GM23248 (cell line): ENCODE measurements at places on chromosomes 6 and 20. TPM values are rescaled to one million over a fixed set of nuclear protein-coding genes. Genes with fewer than 3 reads are reported as not detected.

- H3K36me3 ChIP-seq, result no peaks in the 10 kb centered on the region
- H3K27me3 ChIP-seq, result no peaks in the 10 kb centered on the region
- no peak overlapping the region for H3K27ac ChIP-seq
- peaks cover 26% of the 10 kb centered on the region for H3K4me1 ChIP-seq
- no peak for DNase-seq
- H3K4me3 ChIP-seq, result no peak overlapping the region
Measured at GRCh38 chr6:75224303-75224926, 18.6 kb upstream of the COL12A1 start.

DNA sequence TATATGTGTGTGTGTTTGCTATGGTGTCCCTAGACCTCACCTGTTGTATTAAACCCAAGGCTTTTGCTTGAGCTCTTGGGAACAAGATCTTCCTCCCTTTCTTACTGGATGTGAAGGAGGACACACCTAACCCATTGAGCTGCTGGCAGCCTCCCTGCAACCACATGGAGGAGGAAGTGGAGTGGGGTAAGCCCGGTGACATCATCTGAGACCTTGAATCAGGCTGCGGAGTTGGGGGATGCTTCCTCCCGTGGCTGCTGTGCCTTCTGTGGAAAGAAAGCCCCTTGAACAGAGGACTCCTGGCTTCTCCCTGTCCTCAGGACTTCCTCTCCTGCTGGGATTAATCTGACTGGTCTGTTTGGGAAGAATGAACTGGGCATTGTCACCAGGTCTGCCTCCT is 3.3 kb downstream of the CST11 start:
- no peaks in the 10 kb centered on the region for H3K36me3 ChIP-seq
- H3K27ac ChIP-seq, result no peak overlapping the region
- no peak overlapping the region for H3K4me3 ChIP-seq
- H3K4me1 ChIP-seq, result peaks cover 12% of the 10 kb centered on the region

GRCh38 chr6:62391358-62391757 is 105.3 kb upstream of the KHDRBS2 start:
- H3K36me3 ChIP-seq, result no peaks in the 10 kb centered on the region
- no peaks in the 10 kb centered on the region for H3K4me1 ChIP-seq
- H3K27ac ChIP-seq, result no peak overlapping the region
- H3K27me3 ChIP-seq, result no peaks in the 10 kb centered on the region
- H3K4me3 ChIP-seq, result no peak overlapping the region

SRMS gene
- total RNA-seq, result not detected in 2 replicates
